ENCODE measurements at places on chromosomes 6 and 20.

- no peak for DNase-seq
Observed at GRCh38 chr6:22829070-22829469, 259.7 kb downstream of the HDGFL1 start.

- peak; percentile 98 for DNase-seq
Observed at GRCh38 chr6:36355819-36356218, 19.1 kb upstream of the BNIP5 start.

- DNase-seq, result peak; percentile 39
Observed at GRCh38 chr6:138086573-138087196, 20.5 kb downstream of the PERP start.

DNA sequence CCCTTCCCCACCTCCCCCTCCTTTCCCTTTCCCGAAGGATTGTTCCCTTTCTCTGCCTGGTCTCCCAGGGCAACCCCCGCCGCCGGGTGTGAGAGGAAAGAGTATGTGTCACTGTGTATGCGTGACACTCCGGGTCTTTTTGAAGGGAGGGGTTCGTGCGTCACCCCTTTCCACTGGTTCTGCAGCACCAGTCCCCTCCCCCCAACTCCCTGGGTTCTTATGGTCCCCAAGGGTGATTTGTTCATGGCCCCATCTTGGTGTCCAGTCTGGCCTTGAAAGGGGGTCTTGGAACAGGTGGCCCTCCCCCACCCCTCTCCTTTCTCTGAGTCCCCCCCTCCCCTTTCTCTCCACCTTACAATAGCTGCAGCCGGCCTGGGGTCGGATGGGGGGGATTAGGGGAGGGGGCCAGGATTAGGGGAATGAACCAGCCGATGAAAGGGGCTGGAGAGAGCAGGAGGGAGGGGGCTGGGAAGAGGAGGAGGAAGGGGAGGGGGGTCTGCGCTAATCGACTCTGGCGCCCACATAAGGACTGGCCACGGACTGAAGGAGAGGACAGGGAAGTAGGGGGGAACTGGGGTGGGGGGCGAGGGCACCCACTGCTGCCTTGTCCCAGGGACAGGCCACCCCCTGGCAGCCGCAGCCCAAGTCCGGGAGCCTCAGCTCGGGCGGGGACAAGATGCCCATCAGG, 1.3 kb upstream of the RING1 start:
- DNase-seq, result no peak

DNA sequence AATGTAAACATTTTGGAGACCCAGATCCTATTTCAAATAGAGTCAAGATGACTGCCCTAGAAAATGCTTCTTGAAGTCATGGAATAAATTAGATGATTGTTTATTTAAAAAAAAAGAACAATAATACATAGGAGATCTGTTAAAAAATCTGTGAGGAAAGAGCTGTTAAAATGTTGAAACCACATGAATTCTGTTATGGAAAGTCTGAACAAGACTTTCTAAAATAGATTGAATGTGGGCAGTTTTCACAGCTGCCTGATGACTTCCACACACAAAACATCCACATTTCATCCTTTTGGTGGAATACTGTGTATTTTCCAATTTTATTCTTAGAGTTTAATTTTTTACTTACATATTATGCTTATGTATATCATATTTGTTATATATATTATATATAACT, 186.1 kb downstream of the LAMA2 start:
- DNase-seq, result no peak

- no peak for DNase-seq
Observed at GRCh38 chr6:122143813-122144601, 255.4 kb upstream of the HSF2 start.

DNA sequence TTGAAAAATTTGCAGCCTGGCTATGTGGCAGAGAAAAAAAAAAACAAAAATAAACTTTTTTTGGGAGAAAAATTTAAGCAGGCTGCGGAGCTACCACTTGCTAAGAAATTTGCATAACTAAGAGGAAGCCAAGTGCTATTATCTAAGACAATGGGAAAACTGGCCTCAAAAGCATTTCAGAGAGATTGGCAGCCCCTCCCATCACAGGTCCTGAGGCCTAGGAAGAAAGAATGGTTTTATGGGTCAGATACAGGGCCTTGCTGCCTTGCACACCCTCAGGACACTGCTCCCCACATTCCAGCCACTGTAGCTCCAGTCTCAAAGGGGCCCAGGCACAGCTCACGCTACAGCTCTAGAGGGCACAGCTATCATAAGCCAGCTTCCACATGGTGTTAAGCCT, 777.9 kb downstream of the TENT5A start:
- no peak for DNase-seq

- peak; percentile 30 for DNase-seq
Observed at GRCh38 chr6:105136431-105137350, 43.1 kb downstream of the POPDC3 start.

DNA sequence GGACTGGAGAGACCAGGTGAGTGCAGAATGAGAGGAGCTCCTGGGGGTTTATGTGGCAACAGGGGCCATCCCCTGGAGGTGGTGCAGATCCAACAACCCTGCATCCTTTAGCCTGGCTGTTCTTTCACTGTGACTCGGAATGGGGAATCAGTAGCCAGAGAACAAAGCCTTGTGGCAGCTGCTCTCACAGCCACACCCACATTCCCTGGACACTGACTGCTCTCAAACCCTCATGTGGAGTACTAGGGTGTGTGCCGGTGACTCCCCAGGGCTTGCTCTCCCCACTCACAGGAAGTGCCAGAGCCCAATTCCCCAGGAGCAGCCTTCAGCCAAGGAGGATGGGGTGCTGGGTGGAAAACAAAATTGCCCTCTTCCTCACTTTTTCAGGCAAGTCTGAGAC, 30.2 kb upstream of the GGTLC1 start:
- no peak for DNase-seq

DNA sequence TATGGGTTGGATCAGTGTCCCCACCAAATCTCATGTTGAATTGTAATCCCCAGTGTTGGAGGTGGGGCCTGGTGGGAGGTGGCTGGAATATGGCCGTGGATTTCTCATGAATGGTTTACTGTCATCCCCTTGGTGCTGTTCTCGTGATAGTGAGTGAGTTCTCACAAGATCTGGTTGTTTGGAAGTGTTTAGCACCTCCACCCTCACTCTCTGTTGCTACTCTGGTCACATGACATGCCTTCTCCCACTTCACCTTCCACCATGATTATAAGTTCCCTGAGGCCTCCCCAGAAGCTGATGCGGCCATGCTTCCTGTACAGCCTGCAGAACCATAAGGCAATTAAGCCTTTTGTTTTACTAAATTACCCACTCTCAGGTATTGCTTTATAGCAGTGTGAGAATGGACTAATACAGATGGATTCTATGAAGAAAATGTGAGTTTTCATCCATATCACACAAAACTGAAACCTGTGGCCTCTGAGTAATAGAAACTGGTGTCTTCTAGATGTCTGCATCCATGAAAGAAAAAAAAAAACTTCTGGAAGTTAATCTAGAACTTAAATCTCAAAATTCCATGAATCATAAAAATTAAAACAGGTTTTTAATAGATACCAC, 39.3 kb downstream of the MBOAT1 start:
- no peak for DNase-seq

DNA sequence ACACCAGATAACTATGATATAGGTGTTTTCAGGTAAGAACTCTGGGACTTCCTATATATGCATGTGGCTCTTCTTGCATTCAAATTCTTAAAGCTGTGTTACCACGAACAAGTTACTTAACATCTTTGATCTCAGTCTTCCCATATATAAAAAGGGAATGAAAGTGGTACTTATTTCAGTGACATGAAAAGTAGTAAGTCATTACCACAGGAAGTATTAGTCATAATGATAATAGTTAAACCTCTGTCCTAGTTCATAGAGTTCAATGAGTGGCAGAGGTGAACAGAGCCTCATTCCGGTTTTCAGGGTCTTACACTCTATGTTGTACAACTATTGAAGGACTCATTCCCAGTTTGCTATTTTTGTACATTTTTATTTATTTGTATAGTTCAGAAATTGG, 237.0 kb downstream of the NKAIN2 start:
- DNase-seq, result peak; percentile 3

- no peak for DNase-seq
Observed at GRCh38 chr6:150959166-150959565, 93.7 kb downstream of the MTHFD1L start.

DNA sequence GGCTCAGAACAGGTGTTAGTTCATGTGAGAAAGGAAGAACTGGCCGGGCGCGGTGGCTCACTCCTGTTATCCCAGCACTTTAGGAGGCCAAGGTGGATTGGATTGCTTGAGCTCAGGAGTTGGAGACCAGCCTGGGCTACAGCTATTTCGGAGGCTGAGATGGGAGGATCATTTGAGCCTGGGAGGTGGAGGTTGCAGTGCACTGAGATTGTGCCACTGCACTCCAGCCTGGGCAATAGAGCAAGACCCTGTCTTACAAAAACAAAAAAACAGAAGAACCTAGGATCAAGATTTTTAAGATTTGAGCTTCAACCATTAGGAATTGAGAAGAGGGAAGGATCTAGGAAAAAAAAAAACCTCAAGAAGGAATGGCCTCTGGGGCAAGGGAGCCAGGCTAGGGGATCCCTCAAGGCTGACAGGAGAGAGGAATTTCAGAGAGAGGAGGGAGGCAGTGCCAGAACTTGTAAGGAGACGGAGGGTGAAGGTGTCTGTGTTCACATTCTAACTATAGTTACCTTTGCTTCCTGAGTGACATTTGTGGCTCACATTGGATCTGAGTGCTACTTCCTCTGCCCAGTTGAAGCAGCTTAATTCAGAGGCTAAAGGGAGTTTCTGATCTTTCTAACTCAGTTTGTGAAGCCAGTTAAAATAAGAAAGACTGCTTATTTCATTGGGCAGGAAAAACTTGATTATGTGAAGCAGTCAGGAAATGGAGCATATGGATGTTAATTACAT, 26.1 kb downstream of the CHMP4B start:
- no peak for DNase-seq

GRCh38 chr6:140907235-140907634, 1225.5 kb upstream of the GJE1 start:
- DNase-seq, result no peak

DNA sequence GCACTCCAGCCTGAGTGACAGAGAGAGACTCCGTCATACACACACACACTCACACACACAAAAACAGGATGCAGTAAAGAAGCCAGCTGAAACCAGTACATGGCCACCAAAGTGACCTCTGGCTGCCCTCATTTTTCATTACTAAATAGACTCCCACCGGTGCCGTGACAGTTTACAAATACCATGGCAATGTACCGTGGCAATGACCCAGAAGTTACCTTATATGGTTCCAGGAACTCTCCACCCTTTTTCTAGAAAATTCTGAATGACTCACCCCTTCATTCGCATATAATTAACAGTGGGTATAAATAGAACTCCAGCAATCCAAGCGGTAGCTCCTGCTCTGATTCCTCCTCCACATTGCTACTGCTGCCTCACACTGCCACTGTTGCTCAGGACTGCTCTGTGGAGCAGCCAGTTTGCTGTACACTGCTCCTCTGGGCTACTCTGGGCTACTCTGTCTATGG, 57.7 kb downstream of the SNX5 start:
- DNase-seq, result peak; percentile 93

- no peak for DNase-seq
Observed at GRCh38 chr6:73631849-73632248, 21.9 kb downstream of the SLC17A5 start.

DNA sequence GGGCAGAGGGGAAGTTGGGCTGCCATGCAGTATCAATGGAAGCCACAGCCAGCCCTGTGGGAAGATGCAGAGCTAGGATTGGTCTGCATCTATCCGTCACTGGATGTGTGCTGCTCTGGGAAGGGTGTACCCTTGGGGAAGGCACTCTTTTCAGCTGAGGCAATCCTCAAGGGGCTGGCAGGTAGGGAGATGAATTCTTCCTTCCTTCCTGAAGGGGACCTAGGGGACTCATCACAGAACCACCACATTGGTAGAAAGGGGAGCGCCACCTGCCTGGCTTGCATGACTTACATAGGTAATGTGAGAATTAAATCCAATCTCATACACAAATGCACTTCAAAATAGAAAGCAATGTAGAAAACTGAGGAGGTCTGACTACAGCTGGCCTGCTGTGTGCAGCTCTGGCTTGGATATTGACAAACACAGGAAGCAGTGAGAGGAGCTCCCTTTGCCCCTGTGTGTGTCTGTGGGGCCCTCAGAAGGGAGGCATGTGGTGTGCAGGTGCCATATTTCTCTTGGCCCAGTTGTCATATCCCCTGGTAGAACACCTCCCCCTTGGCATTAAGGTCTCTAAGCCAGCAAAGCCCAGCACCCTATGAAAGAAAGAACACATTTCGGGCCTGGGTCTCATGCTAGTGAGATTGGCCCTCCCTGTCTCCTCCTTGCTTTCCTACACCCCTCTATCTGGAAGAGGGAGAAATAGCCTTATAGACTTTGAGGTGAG, 260.3 kb upstream of the MOCS1 start:
- no peak for DNase-seq

GRCh38 chr20:4342609-4343008, 327.3 kb upstream of the RNF24 start:
- no peak for DNase-seq

GRCh38 chr20:48335308-48336050, 492.3 kb downstream of the PREX1 start:
- no peak for DNase-seq

GRCh38 chr6:36873115-36873514, 1.5 kb downstream of the PPIL1 start:
- no peak for DNase-seq

GRCh38 chr6:100447081-100447899, 17.4 kb downstream of the SIM1 start:
- no peak for DNase-seq

- DNase-seq, result no peak
Observed at GRCh38 chr6:6858533-6858982, 249.2 kb upstream of the RREB1 start.

DNA sequence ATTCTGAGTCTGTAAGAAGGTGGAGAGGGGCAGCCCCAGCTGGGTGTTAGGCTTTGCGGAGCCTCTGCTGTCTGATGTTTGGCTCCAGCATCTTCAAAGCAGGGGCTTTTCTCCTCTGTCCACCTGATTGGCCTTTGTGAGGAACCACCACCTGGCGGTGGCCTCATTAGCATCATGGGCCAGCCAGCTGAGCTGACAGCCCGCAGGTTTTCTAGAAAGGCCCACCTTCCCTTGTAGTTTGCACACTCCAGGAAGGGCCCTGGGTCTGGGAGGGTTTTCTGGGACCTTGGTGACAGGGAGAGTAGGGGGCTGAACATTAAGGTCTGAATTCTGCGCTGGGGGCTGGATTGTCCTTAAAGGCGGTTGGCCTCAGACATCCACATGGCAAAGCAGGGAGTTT, 11.6 kb downstream of the IGF2R start:
- DNase-seq, result no peak

GRCh38 chr20:22962567-22963439, 72.3 kb upstream of the SSTR4 start:
- DNase-seq, result no peak

GRCh38 chr6:135858931-135859330, 7.4 kb downstream of the PDE7B start:
- DNase-seq, result peak; percentile 63

All from COLO829 (cell line).